EL (cell line): ENCODE measurements at places on chromosomes 13 and 19.

DNA sequence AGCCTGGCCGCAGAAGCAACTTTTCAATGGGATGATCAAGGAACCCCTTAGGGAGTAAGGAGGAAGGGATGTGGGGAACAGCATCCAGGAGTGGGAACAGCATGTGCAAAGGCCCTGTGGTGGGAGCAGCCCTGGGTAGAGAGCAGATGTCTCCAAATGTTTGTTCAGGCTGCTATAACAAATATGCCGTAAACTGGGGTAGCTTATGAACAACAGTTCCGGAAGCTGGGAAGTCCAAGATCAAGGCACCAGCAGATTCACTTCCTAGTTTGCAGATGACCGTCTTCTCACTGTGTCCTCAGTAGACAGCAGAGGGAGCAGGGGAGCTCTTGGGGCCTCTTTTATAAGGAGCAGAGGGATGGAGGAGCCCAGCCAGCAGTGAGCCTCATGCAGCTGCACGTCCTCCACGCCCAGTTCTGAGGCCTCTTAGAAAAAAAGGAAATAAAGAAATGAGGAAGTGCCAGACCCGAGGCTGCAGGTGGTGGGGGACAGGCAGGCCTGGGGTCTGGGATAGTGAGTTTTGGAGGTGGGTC is 4.2 kb upstream of the LRRC25 start:
- DNase-seq, result peak; percentile 70

- peak; percentile 34 for DNase-seq
Observed at GRCh38 chr13:20353973-20354372, 121.9 kb upstream of the GJB6 start.

GRCh38 chr13:105202354-105202753 is 1333.1 kb downstream of the EFNB2 start:
- DNase-seq, result peak; percentile 32

DNA sequence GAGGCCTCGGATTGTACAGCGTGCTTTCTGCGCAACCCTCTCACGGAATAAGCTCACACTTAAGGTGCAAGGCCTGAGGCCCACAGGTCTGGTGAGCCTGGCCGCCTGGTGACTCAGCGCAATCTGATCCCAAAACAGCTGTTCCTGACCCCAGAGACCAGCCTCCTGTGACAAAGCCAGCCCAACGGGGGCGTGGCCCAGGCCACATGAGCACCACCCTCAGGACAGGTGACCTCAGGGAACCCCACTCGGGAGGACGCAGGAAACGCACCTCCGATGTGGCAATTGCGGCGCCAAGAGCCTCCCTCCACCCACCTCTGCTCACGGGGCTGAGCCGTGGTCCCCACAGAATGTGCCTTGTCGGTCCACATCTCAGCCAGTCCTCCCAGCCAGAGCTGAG is 26.4 kb downstream of the GRTP1 start:
- DNase-seq, result no peak

DNA sequence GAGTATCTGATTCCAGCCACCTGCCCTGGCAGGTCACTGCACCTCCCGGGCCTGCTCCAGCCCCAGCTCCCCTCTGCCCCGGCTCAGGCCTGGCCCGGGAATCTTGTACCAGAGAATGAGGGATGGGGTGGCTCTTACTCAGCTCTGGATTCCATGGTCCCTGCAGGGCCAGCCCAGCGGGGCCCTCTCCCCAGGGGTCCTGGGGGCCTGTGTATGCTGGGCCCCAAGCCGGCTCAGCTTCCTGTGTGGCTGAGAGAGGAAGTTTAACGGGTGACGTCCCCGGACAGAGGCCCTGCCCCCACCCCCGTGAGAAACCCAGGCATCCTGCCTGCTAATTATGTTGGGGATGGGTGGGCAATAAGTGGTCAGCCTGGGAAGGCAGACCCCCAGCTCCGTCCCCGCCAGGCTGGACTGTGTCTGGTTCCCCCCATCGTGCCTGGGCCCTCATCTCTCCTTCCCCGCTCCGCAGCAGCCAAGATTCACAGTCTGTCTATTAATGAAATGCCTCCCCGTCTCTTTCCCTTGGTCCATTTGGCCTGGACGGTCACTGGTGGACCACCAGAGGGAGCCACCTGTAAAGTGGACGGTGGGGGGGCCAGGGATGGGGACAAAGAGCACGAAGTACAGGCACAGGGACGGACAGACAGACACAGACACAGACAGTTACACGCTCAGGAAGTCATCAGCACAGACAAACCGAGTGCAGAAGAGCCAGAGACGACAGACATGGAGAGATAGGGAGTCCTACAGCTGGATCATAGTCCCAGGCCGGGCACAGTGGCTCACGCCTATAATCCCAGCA is at the start of gene DENND1C:
DENND1C (minus strand) TSS at position 247 of the 802 bp plus-strand sequence; CDS start at position 155, 92 bp downstream.
- no peak for DNase-seq

GRCh38 chr19:31903979-31904378 is 441.4 kb upstream of the ZNF507 start:
- no peak for DNase-seq

DNA sequence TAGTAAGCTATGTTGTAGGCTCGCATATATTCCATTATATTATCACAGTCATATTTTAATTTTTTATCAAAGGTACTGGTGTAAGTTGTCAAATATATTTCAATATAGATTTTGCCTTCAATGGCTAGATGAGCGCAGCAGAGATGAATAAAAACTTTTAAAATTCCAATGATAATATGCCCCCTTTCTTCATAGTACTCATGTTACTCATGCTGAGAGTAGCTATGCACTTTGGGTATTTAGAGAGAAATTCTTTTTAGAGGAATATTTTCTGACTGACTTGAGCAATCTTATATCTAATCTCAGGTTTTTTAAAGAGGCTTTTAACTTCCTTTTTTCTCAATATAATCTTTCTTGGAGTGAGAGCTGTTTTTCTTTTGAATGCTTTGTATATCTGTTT is 11.4 kb downstream of the ZNF254 start:
- DNase-seq, result peak; percentile 3

- no peak for DNase-seq
Observed at GRCh38 chr13:97490702-97491307, 56.8 kb downstream of the RAP2A start.
